ENCODE measurements at places on chromosomes 3 and 15. TPM values are rescaled to one million over a fixed set of nuclear protein-coding genes. Genes with fewer than 3 reads are reported as not detected.

SLC51B gene
- not detected for total RNA-seq

CCK gene
- total RNA-seq = not detected

HRH1 gene
- 0.87 TPM for total RNA-seq

RTP3 gene
- not detected for total RNA-seq

SPINT1 gene
- 190 TPM for total RNA-seq
